ENCODE measurements at places on chromosomes 7 and 10.

GRCh38 chr10:28785018-28785417 lies 107.7 kb downstream of the BAMBI start:
- DNase-seq: no peak

GRCh38 chr10:34520084-34520483 lies 295.0 kb downstream of the PARD3 start:
- DNase-seq: no peak

GRCh38 chr7:159049266-159050025 lies 95.2 kb downstream of the VIPR2 start:
- DNase-seq: no peak

- DNase-seq: no peak
Measured at GRCh38 chr7:147106746-147107145, 990.1 kb downstream of the CNTNAP2 start.

DNA sequence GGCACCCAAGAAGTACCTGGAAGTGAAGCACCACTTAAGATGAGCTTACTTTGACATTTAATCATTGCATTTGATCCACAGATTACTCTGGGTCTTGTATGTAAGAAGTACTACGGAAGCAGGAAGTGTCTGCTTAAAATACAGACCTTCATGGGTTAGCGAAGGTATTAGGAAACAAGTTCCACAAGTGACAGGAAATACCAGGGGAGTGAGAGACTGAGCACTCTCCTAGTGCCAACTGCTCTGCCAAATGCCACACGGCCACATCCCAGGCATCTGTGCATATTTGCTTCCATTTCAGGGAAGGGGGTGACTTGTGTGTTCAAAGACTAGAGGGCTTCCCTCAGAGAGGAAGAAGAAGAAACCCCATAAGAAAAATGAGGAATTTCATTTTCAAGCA lies 57.2 kb upstream of the ANK3 start:
- DNase-seq: no peak

- DNase-seq: no peak
Measured at GRCh38 chr7:123346766-123347165, 147.0 kb upstream of the SLC13A1 start.

- no peak for DNase-seq
Measured at GRCh38 chr10:58576751-58577436, 64.2 kb downstream of the BICC1 start.
